Hematopoietic multipotent progenitor cell (in vitro differentiated cells): ENCODE measurements at places on chromosomes 6 and 20. TPM values are rescaled to one million over a fixed set of nuclear protein-coding genes. Genes with fewer than 3 reads are reported as not detected.

The EYS gene
- total RNA-seq: under 0.01 TPM

The NEURL2 gene
- total RNA-seq: 21.5 TPM

The SLC22A16 gene
- 25.6 TPM for total RNA-seq

The KCNK17 gene
- total RNA-seq: 18.0 TPM

The EPHA7 gene
- total RNA-seq: not detected

The TP53TG5 gene
- not detected for total RNA-seq

The CST2 gene
- not detected for total RNA-seq

The IL17F gene
- total RNA-seq: not detected

GRCh38 chr6:151060096-151060765, 179.5 kb upstream of the AKAP12 start:
- DNase-seq: no peak

DNA sequence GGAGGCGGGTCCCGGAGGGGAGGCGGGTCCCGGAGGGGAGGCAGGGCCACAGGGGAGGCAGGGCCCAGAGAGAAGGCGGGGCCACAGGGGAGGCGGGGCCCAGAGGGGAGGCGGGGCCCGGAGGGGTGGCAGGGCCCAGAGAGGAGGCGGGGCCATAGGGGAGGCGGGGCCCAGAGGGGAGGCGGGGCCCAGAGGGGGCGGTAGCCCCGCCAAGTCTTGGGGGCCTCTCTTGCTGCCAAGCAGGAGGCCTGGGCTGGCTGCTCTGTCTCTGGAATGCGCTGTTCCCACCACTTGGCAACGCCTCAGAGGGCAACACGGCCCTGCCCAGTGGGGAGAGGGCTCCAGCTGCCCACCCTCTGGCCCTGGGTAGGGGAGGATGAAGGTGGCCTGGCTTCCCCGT, 80.5 kb downstream of the YTHDF1 start:
- no peak for DNase-seq

DNA sequence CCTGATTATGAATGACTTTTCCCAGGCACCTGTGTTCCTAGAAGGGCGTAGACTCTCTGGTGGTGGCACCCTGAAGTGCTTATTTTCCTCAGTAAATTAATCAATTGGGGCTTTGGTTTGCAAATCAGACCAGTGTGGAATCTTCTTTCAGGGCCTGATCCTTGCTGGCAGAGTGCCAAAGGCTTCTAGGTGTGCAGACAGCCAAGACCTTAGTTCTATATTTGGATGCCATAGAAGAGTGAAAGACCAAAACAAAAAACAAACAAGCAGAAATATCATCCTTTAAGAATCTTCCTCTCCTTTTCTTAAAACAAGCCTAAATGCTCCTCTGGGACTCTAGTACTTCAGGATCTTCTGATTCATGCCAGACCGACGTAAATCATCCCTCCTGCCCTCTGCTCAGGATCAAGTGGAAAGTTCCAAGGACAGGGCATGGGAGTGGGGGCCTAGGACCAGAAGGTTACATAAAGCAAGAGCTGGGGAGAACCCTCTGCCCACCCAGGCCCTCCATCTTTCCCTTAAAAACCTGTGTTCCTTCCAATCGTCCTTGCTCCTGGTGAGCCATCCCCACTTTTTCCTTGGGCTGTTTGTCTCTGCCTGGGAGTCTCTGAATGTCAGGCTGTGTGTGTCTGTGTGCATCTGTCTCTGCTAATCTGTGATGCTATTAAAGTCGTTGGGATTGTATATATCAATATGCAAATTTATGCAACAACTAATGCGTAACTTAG, 70.5 kb upstream of the MYLIP start:
- no peak for DNase-seq

DNA sequence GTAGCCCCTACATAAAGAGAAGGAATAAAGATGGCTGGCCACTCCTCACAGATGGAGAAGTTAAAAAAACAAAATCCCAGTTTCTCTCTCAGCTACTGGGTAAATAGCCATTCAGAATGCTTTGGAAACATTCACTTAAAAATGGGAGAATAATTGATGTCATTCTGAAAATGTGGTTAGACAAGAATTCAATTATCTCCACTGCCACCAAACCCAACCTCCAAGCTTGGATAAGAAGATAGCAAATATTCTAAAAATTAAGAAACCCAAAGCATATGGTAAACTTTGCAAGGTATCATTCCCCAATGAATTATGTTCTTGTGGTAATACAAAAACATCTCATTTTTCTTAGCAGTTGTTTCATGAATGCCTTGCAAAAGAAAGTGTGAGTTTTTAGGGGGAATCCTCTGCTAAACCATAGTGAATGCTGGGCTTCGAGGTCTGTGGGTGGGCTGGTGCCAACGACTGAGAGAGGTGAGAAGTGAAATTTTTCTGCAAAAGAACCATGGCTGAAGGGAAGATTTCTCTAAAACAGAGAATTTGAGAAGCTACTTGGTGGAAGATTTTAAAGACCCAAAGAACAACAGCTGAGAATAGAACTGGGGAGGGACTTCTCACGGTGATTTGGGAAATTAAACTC, 497.9 kb upstream of the JARID2 start:
- no peak for DNase-seq

DNA sequence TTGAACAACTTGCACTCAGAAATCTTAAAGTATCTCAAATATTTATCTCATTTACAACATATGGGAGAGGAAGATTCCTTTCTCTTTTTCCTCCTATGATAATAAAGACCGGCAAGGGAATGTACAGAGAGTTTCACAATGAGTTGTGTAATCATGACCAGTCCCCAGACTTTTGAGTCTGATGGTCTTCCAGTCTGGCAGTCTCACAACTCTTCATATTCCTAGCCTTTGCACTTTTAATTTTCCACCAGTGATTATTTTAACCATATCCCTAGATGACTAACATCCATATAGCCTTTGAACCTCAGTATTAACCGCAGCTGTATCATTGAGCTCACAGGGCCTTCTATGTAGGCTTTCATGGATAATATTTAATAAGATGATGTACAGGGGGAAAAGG, 278.5 kb downstream of the KHDC1L start:
- no peak for DNase-seq

GRCh38 chr6:132483779-132484679, 28.9 kb downstream of the STX7 start:
- DNase-seq: peak; percentile 29

DNA sequence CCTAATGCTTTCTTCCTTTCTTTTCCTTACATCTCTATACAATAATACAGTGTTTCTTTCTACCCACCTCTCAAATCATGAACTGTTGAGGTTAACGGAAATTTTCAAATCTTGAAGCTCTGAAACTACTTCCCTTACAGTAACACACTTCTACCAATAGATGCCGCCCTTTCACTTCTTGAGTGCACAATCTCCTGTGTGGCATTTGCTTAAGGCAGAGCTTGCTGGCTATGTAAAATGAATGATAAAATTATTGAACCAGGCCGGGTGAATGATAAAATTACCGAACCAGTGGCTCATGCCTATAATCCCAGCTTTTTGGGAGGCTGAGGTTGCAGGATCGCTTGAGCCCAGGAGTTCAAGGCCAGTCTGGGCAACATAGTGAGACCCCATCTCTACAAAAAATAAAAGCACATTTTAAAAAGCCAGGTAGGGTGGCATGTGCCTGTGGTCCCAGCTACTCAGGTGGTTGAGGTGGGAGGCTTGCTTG, 56.8 kb downstream of the KCNS1 start:
- DNase-seq: peak; percentile 89

DNA sequence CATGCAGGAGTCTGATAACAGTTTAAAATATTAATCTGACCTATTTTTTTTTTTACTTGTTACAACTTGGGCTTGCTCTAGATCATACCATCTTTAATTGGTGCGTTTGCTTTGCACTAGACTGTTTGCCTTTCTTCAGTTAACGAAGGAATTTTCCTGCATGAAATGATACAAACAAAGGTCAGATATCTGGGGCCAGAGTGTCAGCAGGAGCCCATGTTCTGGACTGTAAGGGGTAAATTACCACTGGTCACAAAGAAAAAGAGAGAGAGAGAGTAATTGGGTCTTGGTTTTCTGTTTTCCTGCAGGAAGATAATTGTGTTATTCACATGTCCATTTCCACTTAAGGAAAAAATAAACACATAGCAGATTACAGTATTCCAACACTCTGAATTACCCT, 399.4 kb upstream of the MARCKS start:
- no peak for DNase-seq

- DNase-seq: no peak
These were observed 13.5 kb downstream of the NCOA7 start for GRCh38 chr6:125804264-125804663.

DNA sequence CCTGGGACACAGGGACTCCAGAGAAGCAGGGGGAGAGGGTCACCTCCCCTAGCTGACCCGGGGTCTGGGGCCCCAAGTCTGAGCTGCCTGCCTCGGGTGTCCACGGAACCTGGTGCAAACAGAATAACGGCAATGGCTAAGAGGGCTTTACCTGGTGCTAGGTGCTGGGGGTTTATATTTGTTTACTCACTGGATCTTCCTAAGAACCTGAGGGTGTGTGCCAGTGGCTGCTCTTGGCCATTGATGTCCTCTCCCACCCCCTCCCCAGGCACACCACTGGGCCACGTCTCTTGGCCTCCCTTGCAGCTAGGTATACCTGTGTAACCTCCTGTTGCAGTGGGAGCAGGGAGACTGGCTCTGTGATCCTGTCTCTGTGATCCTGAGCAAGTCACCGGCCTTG, 157.9 kb upstream of the MLN start:
- DNase-seq: no peak

DNA sequence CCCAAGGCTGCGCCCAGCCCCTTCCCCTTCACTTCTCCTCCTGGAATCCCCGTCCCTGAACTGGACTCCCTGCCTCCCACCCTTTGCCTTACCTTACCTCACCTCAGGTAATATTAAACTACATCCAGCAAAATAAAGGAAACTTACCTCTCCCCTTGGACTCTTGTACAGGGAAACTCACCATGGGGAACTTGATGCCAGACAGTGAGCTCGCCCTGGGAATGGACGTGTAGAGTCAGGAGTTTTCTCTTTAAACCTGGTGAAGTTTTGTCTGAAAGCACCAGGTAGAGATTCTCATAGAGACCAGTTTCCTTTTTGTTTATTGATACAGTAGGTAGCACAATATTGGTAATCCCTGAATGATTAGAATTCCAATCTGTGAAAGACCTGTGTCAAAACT, 544 bp upstream of the HLA-C start:
- peak; percentile 14 for DNase-seq

GRCh38 chr6:39834278-39834677, 42.1 kb downstream of the DAAM2 start:
- DNase-seq: no peak

- DNase-seq: no peak
These were observed 5.2 kb downstream of the FOXO3 start for GRCh38 chr6:108565893-108566292.

DNA sequence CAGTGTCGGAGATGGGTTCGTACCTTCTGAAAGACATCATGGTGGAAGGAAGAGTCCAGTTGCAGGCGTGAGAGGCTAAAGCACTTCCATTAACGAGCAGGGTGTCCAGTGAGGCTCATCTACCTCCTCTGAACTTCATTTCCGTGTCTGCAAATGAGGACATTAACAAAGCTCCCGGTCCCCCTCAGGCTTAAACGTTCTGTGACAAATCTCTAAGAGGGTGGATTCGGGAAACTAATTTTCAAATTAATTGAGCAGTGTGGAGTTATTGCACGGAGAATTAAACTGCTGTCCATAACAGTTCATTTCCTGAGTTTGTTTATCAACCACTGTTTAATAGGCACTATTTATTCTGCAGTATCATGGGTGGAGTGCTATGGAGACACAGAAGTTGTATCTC, 68.2 kb downstream of the TRMT6 start:
- no peak for DNase-seq

GRCh38 chr6:167113047-167113754, 9.7 kb upstream of the CCR6 start:
- no peak for DNase-seq

DNA sequence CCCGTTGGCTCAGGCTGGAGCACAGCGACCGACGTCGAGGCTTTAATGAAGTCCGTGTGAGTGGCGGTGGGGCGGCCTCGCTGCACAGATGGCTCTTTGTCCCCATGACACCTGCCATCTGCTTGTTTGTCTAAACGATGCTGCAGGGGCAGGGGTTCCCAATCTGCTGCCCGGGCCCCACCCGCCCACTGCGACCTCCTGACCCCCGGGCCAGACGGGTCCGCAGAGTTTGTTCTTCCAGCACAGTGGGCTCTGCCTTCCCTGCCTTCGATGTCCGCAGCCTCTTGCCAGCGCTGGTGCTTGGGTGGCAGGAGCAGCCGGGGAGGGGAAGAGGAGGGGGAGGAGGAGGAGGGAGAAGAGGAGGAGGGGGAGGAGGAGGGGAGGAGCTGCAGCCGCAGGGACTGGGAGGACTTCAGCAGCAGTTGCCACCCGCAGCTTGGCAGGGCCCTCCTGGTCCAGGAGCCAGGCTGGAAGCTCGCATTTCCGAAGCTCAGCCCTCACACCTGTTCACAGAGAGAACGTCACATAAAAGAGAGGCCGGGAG, 210.0 kb downstream of the DLL1 start:
- DNase-seq: no peak
